ENCODE measurements at places on chromosomes 3 and 15.

DNA sequence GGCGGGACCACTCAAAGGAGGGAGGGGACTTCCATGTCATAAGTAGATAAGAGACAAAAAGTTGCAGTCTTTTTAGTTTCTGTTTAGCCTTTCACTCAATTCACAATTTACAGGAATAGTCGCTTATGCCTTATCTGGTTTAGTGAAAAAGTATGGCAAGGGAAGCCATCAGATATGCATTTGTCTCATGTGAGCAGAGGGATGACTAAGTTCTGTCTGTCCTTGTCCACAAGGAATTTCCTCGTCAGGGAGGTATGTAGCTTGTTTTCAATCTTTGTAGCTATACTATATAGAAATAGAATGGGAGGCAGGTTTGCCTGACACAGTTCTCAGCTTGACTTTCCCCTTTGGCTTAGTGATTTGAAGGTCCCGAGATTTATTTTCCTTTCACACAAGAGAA is 882.8 kb downstream of the NAALADL2 start:
- no peak for DNase-seq

DNA sequence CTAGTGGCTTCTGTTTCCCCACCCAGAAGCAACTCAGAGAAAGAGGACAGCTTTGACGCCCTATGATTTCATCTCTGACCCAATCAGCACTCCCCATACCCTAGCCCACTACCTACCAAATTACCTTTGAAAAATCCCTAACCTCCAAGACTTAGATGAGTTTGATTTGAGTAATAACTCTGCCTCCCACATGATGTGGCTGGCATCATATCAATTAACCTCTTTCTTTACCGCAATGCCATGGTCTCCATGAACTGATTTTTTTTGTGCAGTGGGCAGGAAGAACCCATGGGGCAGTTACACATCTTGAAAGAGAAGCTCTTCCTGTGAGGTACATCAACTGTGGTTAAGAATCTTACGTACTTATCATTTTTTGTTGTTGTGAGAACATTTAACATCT is 25.5 kb upstream of the APOD start:
- DNase-seq: no peak

DNA sequence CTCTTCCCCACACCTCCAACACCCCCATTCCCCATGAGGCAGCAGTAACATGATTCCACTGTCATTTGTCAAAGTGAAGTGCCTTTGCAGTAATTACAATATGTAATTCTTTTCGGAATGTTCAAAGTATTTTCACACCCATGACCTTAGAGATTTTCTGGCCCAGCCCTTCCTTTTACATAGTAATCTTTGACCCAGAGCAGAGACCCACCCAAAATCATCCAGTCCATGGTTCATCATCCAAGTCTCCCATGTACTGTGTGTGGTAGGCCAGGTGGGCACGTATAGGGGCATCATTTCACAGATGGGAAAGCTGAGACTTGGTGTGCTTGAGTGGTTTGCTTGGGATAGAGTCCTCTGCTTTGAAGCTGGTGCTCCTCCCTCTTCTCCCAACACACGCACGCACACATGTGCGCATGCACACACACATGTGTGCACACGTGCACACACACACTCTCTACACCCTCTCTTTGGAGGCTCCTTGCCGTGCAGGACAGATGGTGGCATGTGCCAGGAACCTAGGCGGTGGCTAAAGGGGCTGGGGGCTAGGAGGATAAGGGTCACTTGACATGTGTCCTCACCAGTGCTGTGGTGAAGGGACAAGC is 284.7 kb upstream of the ROPN1 start:
- DNase-seq: no peak

DNA sequence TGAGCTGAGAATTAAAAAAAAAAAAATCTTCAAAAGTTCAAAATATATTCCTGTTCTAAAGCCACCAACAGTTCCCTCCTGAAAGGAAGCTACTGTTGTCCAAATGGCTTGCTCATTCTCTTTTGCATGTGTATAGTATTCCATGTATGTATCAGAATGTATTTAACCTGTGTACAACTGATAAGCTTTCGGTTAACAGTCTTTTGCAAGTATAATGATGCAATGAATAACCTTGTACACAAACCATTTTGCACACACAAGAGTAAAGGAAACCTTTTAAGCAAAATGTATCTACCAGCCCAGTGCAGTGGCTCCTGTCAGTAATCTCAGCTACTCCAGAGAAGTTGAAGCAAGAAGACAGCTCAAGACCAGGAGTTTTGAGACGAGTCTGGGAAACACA is 32.6 kb downstream of the TOPBP1 start:
- DNase-seq: no peak

DNA sequence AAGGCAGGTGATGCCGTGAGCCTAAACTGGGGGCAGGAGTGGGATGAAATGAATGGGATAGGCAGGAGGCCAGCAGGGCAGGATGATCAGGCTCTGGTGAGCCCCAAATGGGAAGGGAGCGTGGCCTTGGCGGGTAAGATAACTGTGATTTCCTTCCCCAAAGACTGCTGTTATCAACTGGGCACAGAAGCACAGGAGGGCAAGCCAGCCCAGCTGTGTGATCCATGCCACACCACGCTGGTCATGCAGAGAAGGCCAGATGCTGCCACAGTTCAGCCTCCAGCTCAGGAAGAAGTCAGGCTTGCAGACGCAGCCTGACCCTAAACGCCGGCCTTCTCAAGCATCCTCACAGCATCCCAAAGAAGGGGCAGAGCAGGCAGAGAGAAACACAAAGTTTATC is 52.1 kb upstream of the GNB5 start:
- no peak for DNase-seq

GRCh38 chr3:129349791-129350190 is 71.1 kb downstream of the HMCES start:
- DNase-seq: no peak

DNA sequence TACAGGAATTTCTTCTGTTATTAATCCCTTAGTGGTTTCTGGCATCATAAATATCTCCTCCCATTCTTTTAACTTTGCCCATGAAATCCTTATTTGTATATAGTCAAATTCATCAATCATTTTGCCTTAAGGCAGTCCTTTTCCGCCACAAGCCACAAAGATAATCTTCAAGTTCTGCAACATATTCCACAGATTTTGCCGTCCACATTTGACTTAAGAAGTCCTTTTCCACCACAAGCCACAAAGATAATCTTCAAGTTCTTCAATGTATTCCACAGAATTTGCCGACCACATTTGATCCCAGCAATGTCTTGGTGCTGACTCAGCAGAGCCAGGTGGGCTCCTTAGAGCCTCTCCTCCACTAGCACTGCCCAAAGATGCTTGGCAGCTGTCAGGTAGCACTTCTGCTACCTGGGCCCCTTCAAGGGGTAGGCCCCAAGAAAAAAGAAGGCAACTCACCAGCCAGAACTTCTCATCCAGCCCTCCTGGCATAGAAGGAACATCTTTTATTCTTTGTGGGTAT is 35.0 kb downstream of the SEC22C start:
- DNase-seq: no peak

GRCh38 chr15:88440021-88440420 is 27.2 kb downstream of the MRPL46 start:
- no peak for DNase-seq

DNA sequence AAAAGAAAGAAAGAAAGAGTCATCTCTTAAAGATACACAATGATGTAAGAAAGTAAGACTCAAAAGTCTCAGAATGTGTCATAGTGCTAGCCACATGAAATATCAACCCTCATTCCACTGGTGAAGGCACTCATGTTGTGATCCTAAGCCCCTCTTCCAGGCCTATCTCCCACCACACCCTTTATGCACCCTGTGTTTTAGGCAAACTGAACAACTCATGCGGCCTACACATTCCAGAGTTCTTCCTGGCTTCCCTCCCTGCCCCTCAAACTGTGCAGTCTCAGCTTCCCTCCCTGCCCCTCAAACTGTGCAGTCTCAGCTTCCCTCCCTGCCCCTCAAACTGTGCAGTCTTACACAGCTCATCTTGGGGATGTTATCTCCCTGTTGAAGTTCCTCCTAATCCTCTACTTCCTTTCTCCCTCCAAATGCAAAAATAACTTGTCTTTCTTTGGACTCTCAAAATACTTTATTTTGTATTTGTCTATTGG is 69.0 kb upstream of the FNDC3B start:
- DNase-seq: no peak

DNA sequence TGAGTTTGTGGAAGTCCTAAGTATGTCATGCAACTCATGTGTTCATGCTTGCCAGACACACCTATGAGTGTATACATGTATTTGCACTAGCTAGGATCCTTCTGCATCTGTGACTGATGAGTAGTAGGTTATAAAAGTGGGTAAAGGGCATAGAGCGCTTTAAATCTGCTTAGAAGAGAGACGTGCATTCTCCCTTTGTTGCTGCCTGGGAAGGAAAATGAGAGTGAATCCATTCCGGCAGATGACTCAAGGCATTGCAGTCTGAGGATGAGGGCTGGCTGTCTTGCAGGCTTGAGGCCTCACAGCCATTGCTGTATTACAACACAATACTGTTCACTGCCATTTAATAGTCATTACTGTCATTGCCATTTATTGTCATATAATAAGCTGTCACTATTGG is 120.8 kb upstream of the UMPS start:
- no peak for DNase-seq

DNA sequence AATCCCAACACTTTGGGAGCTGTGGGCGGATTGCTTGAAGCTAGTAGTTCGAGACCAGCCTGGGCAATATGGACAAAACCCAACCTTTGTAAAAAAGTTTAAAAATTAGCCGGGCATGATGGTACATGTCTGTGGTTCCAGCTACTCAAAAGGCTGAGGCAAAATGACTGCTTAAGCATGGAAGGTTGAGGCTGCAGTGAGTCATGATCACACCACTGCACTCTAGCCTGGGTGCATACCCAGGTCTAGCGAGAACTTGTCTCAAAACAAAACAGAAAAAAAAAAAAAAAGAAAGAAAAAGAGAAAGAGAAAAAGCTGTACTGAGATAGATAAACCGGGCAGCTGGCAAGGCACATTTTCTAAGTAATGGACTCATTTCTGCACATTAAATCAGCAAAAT is 10.6 kb downstream of the ARPP19 start:
- no peak for DNase-seq

DNA sequence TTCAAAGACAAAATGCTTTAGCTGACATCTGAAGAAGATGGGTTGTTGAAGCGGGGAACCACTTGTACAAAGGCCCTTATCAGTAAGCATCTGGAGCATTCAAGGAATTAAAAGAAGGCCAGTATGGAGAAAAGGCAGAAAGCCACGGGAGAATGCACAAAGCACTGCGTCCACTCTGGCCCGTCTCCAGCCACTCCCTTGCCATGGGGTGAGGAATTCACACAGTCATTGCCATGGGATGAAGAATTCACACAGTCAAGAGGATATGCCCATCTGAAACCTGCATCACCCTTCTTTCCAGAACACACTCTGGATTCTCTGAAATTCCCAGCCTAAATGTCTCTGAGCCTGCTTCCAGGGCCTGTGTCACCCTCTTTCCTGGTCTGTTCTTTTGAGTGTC is 26.7 kb upstream of the STAG1 start:
- DNase-seq: no peak

DNA sequence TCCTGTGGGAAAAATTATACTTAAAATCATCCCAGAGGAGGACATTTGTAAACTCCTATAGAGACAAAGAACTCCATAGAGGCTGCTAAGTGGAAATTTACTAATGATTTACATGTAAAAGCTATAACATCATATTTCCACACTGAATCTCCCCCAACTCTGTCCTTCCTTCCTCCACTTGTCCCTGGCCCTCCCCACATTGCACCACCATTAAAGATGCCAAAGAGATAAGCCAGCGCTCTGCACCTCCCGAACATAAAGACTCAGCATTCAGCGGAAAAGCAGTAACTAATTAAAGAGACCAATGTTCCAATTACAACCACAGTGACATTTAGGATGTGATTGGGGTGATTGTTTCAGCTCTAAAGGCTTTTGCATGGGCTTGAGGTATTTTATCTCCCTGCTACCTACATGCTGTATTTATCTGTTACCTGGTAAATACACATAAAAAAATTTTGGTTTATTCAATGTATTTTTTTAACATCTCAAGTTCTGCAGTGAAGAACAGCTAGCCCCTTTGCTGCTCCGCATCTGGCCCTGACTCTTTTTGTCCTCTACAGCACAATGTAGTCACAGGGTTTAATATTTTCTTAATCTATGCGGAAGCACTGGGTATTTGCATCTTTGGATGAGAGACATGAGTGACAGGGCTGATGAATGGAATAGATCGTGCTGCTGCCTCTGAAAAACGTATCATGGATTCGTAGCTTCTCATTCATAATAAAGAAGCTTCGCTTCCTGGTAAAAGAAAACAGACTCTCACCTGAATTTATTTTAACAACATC is 35.3 kb upstream of the B3GNT5 start:
- no peak for DNase-seq

DNA sequence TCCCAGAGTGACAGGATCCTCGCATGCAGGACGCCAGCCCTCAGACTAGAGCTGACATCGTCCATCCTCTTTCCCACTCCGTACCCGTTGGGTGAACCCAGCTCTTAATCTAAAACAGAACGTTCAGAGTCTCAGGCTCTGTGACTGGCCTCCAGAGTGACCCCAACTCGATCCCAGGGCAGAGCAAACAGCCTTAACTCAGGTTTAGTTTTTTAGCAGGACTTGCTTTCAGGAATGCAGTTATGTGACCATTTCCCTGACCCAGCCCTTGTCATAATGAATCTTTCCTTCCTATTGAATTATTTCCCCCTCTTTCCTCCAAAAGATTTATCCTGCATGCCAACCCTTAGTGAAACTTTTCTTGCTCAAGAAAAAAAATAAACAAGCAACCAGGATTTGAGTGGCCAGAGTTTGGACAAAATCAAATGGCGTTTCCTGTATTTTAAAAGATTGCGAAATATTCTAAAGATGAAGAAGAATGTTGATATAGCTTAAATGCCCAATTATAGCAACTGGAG is 47.8 kb upstream of the RARB start:
- DNase-seq: no peak

DNA sequence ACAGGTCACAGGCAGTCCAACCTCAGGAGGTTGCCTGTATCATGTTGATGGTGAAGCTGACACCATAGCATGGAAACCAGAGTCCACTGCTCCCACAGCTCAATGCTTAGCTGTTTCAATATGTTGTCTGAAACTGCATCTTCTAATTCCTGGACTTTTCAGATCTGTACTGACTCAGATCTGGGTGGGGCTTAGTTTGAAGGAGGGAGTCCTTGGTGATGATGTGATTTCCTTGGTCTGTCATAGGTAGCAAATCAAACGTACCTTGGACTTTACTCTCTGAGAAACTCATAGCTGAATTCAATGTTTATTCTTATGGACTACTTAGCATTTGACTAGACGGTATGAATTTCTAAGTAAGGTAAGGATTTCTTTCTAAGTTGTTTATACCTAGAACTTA is at the start of gene HHLA2:
HHLA2 (plus strand) TSS at position 310 of the 400 bp plus-strand sequence. CDS start 55,266 bp downstream, outside the sequence.
- no peak for DNase-seq

Data from amygdala (tissue), 56 donors.